ENCODE measurements at places on chromosomes 3 and 15.
A peak's percentile ranks its signal among the peaks of the same experiment; 100 is the strongest.

- no peak for DNase-seq
Measured at GRCh38 chr3:101796077-101796680, 17.2 kb downstream of the NXPE3 start.

GRCh38 chr15:100692671-100693070 lies 90.3 kb downstream of the ASB7 start:
- DNase-seq: no peak

GRCh38 chr15:89346516-89347231 lies 12.1 kb upstream of the POLG start:
- no peak for DNase-seq

- DNase-seq: no peak
Measured at GRCh38 chr3:16801698-16802097, 83.1 kb upstream of the PLCL2 start.

- DNase-seq: no peak
Measured at GRCh38 chr3:197356275-197356674, 57.9 kb upstream of the DLG1 start.

DNA sequence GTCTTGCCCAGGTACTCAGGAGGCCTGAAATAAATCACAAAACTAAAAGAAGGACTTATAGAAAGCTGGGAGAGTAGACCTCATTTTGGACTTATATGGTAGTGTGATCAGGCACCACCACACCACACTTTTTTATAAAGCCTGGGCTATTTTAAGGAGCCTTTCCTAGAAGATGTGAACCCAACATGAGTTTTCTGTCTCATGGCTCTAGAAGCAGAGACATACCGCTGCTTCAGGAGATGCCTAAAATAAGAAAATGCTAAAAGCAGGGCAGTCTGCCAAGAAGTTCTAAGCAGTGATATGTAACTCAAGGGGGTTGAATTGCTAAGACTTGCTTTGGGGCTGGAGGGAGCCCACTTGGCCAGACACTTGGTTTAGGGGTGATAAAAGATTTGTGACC lies 49.6 kb downstream of the SUMF1 start:
- no peak for DNase-seq

DNA sequence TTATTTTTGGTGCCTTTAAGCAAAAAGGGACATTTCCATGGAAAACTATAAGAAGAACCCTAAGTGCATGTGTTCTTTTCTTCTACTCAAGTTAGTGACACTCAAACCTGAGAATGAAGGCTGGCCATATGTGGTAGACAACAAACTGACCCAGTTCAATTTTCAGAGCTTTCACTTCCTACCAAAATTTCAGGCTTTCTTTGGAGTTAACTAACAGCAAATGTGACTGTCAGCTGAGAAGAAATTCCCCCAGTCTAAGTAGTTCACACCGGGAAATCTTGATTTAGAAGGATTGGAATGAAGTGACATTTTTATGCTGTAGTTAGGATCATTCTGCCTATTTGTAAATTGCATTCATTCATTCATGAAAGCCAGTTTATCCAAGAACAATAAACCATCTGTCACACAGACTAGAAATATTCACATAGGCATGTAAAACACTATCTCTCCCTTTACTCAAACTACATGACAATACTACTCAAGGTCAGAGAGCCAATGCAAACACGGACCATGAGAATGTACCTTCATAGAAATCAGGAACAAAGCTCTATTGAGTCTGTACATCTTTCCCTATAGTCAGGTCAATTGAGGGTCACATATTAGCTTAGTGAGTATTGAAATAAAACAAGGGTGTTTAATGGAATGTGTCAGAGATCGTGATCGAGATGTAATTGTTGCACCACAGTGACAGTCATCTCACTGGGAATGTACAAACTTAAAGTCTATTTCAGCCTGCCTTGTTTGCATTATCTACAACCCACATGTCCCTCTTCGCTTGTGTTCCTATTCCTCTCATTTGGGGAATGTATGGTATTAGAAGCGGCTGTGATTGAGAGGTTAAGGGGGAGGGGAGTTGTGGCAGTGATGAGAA lies 113.8 kb upstream of the TGFBR2 start:
- DNase-seq: no peak

DNA sequence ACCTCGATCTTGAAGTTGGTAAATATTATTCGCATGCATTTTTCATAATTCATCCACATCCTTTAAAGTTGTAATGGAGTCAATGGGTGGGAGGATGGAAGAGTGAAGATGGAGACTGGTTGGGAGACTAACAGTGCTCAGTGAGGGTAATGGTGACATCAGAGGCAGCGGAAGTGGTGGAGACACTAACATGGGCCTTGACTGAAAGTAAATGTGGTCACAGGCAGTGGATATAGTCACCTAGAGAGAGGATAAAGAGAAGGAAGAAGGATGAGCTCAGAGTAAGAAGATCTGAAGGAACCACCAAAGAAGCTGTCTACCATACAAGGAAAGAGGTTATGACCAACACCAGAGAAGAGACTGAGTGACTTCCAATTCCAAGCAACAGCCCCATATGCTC lies 281.6 kb upstream of the STT3B start:
- no peak for DNase-seq

GRCh38 chr15:57752436-57752835 lies 45.9 kb downstream of the POLR2M start:
- DNase-seq: no peak

- no peak for DNase-seq
Measured at GRCh38 chr15:45111390-45112142, 2.4 kb downstream of the DUOX2 start.

DNA sequence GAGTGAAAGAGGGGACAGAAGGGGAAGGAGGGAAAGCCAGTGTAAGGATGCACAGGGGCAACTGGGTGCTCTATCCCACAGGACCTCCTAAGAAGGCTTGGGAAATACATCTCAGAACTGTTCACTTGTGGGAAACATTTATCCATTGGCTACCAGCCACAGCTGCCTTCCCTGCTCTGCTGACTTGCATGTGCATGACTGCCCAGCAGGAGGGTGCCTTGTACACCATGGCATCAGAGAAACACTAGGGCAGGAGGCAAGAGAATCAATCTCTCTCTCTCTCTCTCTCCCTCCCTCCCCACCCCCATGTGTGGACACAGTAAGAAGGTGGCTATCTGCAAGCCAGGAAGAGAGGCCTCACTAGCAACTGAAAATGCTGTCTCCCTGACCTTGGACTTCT lies 62.9 kb upstream of the ZBTB38 start:
- no peak for DNase-seq

- DNase-seq: no peak
Measured at GRCh38 chr3:167162083-167162482, 218.0 kb downstream of the ZBBX start.

DNA sequence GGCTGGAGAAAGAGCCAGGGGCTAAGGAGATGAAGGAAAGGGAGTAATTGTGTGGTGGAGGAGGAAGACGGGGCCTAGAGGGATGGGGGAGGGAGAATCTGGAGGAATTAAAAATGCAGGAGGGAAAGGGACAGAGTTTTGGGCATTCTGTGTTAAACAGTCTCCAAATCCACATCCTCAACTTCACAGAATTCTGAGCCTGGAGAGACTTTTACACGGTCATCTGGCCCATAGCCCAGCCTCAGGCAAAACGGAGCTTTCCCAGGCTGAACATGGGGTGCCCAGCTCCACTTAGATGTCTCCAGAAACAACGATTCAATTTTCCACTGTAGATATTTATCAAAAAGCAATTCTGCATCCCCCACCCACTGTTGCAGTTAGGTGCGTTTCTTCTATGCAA lies 137.6 kb upstream of the HACD2 start:
- DNase-seq: no peak

GRCh38 chr3:8987645-8988383 lies 24.5 kb upstream of the RAD18 start:
- DNase-seq: peak; percentile 46

- no peak for DNase-seq
Measured at GRCh38 chr3:196803891-196804468, 63.7 kb upstream of the SENP5 start.

DNA sequence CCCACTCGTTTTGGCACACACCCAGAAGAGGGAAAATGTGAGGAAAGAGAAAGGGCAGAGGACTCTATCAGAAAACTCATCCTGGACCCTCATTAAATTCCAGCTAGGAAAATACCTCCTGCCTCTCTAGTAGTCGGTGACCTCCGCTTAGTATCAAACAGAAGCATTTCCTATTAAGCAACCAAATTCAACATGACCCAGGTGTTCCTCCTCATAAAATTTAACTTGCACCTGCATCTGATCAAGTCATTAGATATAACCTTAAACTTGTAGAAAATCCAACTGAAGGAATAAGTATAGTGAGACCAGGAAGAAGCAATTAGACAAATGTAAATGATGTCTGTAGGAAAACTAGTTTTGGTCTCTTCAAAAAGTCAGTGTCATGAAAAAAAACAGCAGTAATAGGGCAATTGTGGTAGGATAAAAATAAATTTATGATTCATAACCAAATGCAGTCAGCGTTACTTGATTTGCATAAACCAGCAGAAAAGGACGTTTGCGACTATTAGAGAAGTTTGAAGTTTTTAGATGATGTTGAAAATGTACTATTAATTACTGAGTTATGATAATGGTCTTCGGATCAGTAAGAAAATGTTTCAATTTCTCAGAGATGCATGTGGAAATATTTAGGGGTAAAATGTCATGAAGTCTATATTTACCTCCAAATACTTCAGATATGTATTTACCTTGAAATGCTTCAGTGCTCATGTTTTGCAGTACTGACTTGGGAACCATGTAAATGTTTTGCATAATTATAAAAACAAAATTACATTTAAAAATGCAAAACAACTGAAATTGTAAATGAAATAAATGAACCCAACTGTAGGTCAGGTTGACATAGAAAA lies 44.6 kb downstream of the LDHAL6B start:
- DNase-seq: no peak

GRCh38 chr3:160126761-160127160 lies 98.5 kb upstream of the C3orf80 start:
- DNase-seq: no peak

DNA sequence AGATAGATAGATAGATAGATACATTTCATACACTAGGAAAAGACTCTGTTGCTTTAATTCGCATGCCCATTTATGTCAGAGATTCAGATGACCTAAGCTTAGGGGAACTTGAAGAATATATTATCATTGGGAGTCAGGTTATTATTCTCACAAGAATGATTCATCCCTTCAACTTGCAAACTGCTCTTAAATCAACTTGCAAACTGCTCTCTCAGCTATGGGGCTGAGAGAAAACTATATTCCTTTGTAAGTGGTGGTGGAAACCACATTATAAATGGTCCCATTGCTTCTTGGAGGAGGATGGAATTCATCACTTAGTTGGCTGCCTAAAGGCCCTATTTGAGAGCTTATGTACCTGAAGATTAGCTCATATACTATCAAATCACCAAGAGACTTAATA lies 160.9 kb upstream of the STAC start:
- DNase-seq: no peak

DNA sequence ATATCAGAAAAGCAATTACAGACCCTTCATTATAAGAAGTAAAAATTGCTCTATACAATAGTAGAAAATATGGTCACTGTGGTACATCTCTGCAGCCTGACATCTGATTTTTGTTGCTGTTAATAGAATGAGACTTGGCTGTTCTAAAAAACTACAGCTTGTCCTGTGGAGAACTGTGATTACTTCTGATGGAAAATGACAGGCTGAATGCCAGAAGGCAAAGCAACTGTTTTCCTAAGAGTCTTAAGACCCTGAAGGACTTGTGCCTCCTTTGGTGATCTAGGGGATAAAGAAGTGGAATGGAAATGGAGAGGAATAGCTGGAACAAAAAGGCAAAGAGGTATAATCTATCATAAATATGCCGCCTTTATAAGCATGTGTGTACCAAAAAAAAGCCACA lies 314.8 kb downstream of the BCHE start:
- DNase-seq: no peak

DNA sequence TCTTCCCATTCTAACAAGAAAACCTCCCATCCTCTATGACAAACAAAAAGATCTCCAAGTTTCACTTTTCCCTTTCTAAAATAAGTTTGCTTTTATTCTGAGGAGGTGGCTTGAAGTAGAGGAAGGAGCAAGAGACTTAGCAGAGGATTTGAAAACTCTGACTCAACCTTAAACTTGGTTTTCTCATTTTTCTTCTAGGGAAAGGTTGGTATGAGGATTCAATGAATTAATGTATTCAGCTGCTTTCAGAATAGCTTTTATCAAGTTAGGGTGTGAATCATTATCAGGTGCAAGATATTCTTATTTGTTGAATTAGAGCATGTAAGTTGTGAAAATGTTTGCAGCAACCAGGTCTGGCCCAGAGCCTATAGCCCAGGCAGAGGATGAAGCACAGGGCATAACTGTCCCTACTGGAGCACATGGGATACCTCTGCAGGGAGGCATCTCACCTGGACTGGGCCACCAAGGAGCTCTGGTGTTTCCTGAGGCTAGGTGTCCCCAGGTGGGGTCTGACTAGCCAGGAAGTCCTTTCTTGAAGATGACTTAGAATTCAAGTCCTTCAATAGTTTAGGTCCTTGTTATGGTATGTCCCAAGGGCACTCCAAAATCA lies 42.3 kb downstream of the SATB1 start:
- no peak for DNase-seq

GRCh38 chr15:70494852-70495571 lies 268.3 kb downstream of the UACA start:
- DNase-seq: peak; percentile 34

GRCh38 chr3:36060950-36061349 lies 319.4 kb upstream of the STAC start:
- DNase-seq: no peak

GRCh38 chr15:74780523-74781430 lies 1.1 kb upstream of the CSK start:
- DNase-seq: no peak

GRCh38 chr3:149258714-149259113 lies 37.1 kb upstream of the CP start:
- no peak for DNase-seq

DNA sequence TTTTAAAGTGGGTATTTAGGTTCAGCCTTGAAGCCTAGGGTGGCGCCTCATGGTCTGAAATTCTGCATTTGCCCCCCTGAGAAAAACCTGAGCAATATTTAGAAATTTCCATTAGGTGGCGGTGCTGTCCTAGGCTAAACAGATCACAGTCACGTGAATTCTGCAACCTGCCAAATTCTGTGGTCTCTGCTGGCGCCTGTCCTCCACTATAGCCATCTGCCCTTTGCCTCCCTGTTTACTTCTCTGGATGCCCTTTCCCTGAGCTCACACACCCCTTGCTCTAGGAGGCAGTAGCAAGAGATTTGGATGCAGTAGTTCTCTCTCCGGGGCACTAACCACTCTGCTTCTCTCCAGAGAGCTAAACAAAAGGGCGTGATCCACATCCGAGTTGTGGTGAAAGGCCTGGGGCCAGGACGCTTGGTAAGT lies 9.1 kb downstream of the MRPS11 start:
- no peak for DNase-seq

- DNase-seq: no peak
Measured at GRCh38 chr15:87490666-87491065, 765.9 kb downstream of the NTRK3 start.

- DNase-seq: no peak
Measured at GRCh38 chr15:74136814-74137536, 6.6 kb downstream of the ISLR2 start.

GRCh38 chr15:88982304-88982945 lies 69.2 kb upstream of the MFGE8 start:
- DNase-seq: no peak

Data from stimulated activated CD4-positive, alpha-beta T cell treated with anti-CD3 and anti-CD28 coated beads, Interleukin-12 subunit alpha, Interleukin-12 subunit beta, amount 100 ng/mL, for 24 hours (primary cell).